Peyer's patch (tissue), 4 donors: ENCODE measurements at places on chromosomes 6 and 20. TPM values are rescaled to one million over a fixed set of nuclear protein-coding genes. Genes with fewer than 3 reads are reported as not detected.

The PPT2 gene
- total RNA-seq, result 121 TPM

DNA sequence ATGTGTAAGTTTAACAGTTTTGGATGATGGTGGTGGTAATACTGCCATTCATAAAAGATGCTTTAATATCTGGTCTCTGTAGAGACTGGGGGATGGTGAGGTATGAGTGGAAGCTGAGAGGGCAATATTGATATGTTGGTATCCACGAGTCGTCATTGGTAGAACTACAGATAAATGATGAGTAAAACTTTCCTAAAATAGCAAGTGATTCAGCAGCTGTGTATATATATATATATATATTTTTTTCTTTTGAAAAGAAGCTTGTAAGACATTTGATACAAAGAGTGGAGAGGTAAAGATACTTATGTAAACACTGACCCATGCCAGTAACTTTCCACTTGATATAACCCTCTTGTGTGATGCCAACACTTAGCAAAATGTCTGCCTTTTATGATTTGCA lies 41.7 kb upstream of the CITED2 start:
- DNase-seq, result no peak

- no peak for DNase-seq
These were observed 47.9 kb downstream of the BTBD3 start for GRCh38 chr20:11965602-11966001.

DNA sequence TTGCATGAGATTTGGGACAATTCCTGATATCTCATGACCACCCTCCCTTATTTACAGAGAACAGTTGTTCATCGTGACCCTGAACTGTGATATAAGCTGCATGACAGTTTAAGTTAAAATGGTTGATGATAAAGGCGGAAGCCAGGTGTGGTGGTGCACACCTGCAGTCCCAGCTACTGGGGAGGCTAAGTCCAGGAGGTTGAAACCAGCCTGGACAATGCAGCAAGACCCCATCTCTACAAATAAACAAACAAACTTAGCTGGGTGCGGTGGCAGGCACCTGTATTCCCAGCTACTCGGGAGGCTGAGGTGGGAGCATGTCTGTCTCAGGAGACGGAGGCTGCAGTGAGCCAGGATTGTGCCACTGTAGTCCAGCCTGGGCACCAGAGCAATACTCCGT lies 24.1 kb downstream of the COL20A1 start:
- DNase-seq, result no peak

GRCh38 chr6:166957087-166957804 lies 896 bp upstream of the RNASET2 start:
- DNase-seq, result peak; percentile 83

- DNase-seq, result no peak
These were observed 203.4 kb upstream of the KCNQ5 start for GRCh38 chr6:72418495-72418894.

The DDO gene
- total RNA-seq, result 4.6 TPM
